NCI-H2107 (cell line): ENCODE measurements at places on chromosomes 2 and 18.

DNA sequence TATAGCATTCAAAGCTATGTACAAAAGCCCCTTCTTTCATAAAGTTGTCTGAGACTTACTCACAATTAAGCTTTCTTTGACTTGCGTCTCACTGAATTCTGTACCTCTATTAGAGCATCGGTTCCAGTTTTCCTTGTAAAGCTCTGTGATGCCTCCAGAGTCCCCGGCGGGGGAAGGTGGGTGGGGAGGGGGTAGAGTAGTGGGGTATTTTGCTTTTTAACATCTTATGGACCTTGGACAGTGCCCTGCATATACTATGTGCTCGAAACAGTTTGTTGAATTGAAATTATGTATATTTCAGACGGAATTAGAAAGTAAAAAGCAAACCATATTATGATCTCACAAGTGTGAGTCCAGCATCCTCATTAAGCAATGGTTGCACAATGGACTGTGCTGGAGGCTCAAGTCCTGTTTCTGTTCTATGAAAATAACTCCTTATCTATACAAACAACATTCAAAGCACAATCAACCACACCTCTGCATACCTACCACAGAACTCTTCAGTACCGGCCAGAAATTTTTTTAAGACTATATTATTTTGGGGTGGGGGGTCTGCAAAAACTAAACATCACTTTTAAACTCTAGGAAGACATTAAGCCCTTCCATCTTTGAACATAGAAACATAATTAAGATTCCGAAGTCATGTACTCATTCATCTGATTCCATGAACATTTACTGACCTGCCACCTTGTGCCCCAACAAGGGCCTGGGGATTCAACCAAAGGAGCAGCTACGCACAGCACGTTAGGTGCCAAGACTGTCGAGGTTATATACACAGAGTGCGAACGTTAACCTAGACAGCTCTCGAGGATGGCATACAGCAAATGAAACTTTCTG, 908 bp downstream of the STAT1 start:
- DNase-seq = no peak

DNA sequence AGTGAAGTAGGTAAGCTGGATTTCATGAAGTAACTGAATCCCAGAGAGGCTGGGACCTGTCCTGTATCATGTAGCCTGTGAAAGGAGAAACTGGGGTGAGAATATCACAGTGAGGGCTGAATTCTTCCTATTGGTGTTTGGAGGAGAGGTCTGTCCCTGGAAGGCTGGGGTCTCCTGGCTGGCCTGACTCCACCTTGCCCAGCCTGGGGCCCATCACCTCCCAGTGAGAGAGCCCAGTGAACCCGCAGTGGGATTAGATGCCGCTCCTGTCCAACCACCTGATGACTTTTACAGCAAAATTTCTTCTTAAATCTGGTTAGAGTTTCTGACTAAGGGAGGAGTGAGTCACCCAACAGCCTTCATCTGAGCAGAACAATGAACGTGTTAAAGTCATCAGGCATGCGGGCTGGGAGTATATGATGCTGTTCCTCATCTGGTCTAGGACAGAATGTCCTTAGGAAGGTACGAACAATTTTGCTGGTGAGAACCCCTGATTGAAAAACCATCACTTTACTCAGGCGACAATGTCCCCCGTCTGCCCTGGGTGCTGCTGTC, 152.9 kb downstream of the LPIN1 start:
- DNase-seq = no peak

GRCh38 chr18:76233406-76233805, 261.6 kb downstream of the ZNF516 start:
- DNase-seq = no peak

DNA sequence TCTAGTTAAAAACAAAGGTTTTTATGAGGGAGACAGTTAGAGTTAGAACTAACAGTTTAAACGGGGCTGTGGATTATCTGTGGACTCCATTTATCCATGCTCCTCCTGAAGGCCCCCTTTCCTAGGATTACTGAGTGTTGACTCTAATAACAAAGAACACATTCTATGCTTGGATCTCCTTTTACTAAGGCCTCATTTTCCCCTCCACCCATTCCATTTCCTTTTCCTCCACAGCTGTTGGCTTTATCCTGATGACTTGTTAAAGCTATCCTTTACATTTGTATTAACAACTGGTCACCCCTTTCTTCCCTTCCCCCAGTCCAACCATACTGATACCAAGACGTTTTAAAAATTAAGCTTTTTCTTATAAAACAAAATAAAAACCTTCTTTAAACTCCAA, 220.6 kb downstream of the SRBD1 start:
- no peak for DNase-seq

DNA sequence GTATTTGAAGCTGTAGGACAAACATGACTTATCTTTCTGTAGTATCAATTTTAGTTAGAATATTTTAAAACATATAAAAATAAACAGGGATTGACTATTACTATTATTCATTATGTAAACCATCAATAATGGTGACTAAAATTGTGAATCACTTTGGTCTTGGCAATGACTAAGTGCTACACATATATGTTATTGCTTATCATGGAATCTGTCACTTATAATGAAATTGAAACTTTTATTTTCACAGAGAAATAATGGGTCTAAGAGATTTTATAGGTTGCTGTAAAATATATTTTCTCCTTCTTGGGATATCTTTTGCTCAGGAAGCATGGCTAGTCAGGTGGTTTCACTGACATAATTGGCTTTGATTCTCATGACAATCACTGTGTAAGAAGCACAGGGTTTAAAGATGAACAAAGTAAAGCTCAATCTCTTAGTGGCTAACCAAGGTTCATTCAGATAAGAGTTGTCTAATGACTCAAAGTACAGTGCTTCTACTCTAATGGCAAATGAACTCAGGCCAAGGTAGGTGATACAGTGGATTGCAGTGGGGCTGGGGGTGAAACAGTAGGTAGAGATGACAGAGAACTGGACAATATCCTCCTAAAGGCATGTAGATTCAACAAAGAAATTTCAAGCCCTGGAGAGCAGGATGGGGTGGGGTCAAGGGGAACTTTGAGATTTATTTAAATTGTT, 98.6 kb upstream of the FANCL start:
- DNase-seq = no peak

DNA sequence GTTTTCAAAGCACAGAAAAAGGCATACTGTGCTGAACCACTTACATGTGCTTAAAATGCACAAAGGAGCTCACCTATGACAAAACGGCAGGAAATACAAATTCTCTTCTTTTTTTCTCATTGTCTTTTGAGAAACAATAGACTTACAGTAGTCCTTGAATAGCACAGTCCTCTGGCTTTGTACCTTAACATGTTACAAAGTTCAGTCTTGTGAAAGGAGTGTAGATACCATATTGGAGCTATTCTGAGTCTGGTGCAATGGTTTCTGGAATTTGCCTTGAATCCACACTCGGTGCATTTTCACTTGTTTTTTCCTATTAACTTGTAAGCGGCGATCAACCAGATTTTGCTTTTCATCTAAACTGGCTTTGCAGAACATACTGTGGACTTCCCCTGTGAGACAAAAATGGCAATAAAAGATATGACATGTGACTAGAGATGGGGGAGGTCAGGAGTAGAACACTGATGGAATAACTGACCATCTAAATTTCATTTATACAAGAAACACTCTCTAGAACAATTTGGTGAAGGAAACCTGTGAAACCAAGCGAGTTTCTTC, 109.7 kb downstream of the METTL8 start:
- DNase-seq = no peak

DNA sequence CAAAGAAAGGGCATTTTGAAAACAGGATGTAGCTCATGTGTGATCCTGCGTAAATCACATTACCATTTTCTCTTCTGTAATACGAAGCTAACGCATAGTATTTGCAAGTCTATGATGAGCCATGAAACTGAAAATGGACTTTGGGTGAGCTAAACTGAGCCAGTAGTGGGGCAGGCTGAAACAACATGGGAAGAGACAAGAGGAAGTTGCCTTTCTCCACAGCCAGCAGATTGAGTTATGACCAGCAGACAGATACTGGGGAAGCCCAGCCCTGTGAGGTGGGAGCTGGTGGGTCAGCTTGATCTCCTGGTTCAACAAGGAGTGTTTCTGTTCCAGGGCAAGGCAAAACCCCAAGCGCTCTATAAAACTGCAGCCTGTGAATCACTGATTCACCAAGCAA, 11.8 kb downstream of the CYRIA start:
- DNase-seq = no peak

GRCh38 chr2:108575132-108575966, 41.1 kb downstream of the LIMS1 start:
- DNase-seq = no peak

DNA sequence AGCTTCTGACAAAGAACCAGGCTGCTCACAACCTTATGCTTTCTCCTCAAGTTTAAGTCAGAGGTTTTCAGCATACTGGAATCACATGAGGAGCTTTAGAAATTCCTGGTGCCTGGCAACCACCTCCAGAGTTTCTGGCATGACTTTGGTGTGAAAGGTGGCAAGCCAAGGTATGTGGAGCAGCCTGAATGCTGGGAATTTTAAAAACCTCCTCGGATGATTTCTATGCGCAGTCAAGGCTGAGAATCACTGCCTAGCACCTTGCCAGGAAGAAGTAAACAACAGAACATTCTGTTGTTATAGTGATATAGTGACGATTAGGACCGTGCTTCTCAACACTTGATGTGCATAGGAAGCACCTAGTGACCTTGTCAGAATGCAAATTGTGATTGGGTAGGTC, 11.7 kb downstream of the CCBE1 start:
- no peak for DNase-seq

DNA sequence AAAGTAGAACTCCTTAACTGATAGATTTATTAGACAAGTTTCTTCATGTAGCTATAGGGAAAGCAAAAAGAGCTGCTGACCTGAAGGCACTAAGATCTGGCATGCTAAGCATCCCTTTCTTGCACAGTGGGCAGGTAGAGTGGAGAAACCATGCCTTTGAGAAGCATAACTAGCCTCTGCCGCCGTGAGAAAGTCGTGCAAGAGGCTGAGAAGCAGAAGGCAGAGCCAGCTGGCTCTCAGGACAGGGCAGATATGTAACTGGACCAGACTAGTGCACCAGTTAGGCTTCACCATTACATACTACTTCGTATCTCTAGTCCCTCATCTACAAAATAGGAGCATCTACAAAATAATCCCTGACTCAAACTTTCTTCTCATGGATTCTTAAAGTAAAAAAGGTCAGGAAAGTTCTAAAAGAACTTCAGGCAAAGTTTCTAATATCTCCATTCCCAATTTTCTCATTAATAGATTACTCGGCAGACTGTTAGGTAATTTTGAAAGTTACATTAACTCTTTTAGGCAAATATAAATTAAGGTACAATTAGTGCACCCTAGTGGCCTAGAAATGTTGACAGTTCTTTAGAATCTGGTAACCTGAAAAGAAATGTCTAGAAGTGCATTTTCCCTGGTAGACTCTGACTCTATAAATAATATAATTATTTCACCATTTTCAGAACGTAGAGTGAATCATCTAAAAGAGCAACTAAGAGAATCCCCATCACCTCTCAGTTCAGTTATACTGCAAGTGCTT, 10.3 kb downstream of the ERBB4 start:
- no peak for DNase-seq

GRCh38 chr2:40384714-40385113, 67.2 kb downstream of the SLC8A1 start:
- no peak for DNase-seq

GRCh38 chr2:95296880-95297487, at the start of gene KCNIP3:
TSS of gene KCNIP3 (plus strand) at chr2:95297347. CDS start at chr2:95297439, 92 bp downstream.
- DNase-seq = peak; percentile 19

DNA sequence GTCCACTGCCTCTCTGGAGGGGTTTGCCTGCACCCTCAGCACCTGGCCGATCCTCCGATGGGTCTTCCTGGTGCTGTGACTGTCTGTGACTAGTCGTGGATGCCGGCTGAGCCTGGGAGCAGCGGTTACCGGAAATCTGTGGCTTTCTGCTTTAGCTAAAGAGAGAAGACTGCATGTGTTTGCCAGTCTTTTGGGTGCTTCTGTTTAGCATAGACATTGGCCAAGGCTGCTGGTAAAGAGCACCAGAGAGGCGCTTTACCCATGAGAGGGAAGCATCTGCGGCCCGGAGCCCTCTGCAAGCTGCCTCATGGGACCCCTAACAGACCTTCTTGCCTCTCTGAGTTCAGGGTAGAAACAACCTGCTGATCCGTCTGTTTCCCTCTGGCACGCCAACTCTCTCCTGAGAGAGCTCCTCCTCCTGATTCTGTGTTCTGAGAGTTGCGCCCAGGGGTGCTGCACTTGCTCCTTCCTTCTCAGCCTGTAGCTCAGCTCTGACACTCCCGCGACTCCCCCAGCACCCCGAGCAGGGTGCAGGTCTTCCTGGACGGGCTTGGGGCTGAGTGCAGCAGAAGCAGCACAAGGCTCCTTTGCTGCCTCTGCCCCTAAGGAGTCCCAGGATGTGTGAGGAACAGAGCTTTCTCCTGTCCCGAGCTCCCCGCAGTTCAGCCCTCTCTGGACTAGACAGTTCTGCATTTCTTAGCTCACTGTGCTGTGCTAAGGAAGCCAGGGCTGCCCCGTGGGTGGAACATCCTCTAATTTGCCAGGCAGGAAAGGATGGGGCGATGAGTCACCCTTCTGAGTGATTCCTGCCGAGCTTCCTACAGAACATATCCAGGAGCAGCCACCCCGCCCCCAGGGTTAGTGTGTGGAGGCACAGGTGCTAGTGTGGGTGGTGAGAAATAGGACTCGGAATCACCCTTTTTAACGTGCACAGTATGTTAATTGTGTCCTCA, 203.2 kb downstream of the SH3RF3 start:
- no peak for DNase-seq

GRCh38 chr2:221102896-221103688, 469.0 kb downstream of the EPHA4 start:
- no peak for DNase-seq

- no peak for DNase-seq
These were observed 181.4 kb downstream of the DYM start for GRCh38 chr18:49279041-49279440.

GRCh38 chr2:1967242-1968208, 223.2 kb upstream of the PXDN start:
- no peak for DNase-seq

DNA sequence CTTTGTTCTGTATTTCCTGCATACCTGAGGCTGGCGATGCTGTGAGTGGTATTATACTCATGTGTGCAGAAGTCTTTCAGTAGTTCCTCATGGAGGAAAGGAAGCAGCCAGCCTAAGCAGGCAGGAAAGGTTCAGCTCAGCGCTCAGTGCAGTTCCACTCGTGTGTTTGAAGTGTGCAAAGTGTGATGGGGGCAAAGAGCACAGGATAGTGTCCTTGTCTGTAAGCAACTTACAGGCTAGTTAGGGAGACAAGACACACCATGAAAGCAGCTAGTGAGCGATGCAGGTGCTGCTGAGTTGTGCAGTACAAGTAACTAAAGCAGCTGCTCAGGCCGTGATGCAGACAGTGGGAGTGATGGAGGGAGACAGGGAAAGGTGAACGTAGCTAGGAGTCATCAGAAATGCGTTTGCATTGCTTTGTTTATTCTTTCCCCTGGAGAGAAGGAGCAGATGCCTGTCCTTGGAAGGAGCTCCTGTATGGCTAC, 146.2 kb downstream of the LDLRAD4 start:
- no peak for DNase-seq

- no peak for DNase-seq
These were observed 377.1 kb downstream of the TNS1 start for GRCh38 chr2:217625557-217626169.

GRCh38 chr2:72147303-72147971, at the start of gene CYP26B1:
TSS of gene CYP26B1 (minus strand) at chr2:72147862. CDS start at chr2:72147834, 28 bp downstream.
- no peak for DNase-seq
